ENCODE measurements at places on chromosomes 1 and 21. TPM values are rescaled to one million over a fixed set of nuclear protein-coding genes. Genes with fewer than 3 reads are reported as not detected.

Gene AVPR1B
- total RNA-seq = not detected

Gene MMEL1
- 0.46 TPM for total RNA-seq

Gene ADAMTS1
- 3.3 TPM for total RNA-seq

Gene LY9
- total RNA-seq = 0.10 TPM

Gene SLC5A3
- 29.4 TPM for total RNA-seq

Gene LRRC71
- 0.77 TPM for total RNA-seq

Gene SEMA4A
- 0.21 TPM for total RNA-seq

Gene ANKRD13C
- total RNA-seq = 20.7 TPM

Gene GJA4
- total RNA-seq = not detected

Gene SYDE2
- 18.2 TPM for total RNA-seq

Gene CNIH3
- total RNA-seq = 3.7 TPM

Gene BEND5
- not detected for total RNA-seq

Gene EVA1B
- 79.0 TPM for total RNA-seq

Gene HEYL
- 2.3 TPM for total RNA-seq

DNA sequence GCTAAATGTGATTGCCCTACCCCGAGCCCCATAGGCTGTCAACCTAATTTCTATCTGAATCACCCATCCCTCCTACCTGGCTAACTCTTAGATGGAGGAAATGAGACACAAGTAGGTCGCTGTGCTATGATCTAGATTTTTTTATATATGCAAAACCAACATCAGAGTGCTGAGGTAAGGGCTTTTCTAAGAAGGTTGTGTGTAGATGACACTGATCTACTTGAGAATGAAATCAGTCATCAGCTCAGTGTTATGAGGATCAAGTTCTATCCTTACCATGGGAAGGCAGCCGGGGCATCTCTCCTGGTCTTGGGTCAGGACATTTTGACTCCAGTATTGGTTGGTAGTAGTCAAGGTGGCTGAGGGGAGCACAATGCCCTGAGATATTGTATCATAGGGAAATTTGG, 23.6 kb downstream of the SLAMF1 start:
- no peaks in the 10 kb centered on the region for H3K36me3 ChIP-seq
- no peak for DNase-seq
- H3K4me1 ChIP-seq = no peaks in the 10 kb centered on the region
- H3K4me3 ChIP-seq = no peak overlapping the region
- no peak overlapping the region for H3K27ac ChIP-seq

GRCh38 chr21:17554679-17555465, 42.0 kb downstream of the CXADR start:
- H3K27me3 ChIP-seq = no peaks in the 10 kb centered on the region
- no peaks in the 10 kb centered on the region for H3K36me3 ChIP-seq
- DNase-seq = no peak
- no peak overlapping the region for H3K4me3 ChIP-seq

GRCh38 chr1:42692461-42692860, 10.2 kb downstream of the YBX1 start:
- peaks cover 62% of the 10 kb centered on the region for H3K36me3 ChIP-seq
- no peak overlapping the region for H3K4me3 ChIP-seq

DNA sequence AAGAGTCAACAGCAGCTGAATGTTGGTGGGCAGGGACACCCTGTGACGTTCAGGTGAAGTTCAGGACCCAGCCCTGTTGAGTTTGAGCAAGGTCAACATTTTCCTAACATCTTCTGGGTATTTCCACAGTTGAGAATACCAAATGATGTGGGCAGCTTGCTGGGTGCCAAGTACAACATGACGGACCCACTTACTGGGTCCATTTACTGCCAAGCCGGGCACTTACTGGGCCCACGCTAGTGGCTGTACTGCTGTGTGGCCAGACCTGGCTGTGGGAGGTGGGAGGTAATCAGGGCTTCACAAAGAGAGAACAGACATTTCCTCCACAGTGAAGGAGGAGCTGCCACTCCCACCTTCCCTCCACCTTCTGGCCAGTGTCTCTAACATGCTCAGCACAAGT, 99.2 kb downstream of the PSMG1 start:
- H3K27me3 ChIP-seq = no peaks in the 10 kb centered on the region
- no peak for DNase-seq
- H3K4me1 ChIP-seq = no peaks in the 10 kb centered on the region
- no peaks in the 10 kb centered on the region for H3K36me3 ChIP-seq

GRCh38 chr1:155003227-155003765, 694 bp downstream of the ZBTB7B start:
- peaks cover 45% of the 10 kb centered on the region for H3K4me1 ChIP-seq
- DNase-seq = no peak
- peak overlapping the region; percentile 99 for H3K27ac ChIP-seq
- H3K4me3 ChIP-seq = peak overlapping the region; percentile 98
- H3K36me3 ChIP-seq = peaks cover 5% of the 10 kb centered on the region

- DNase-seq = no peak
- no peaks in the 10 kb centered on the region for H3K27me3 ChIP-seq
- H3K36me3 ChIP-seq = peaks cover 2% of the 10 kb centered on the region
- H3K27ac ChIP-seq = no peak overlapping the region
Observed at GRCh38 chr1:3858231-3858981, 1.1 kb downstream of the DFFB start.

GRCh38 chr1:201489643-201490261, 17.2 kb downstream of the CSRP1 start:
- DNase-seq = no peak
- H3K36me3 ChIP-seq = peaks cover 2% of the 10 kb centered on the region
- no peaks in the 10 kb centered on the region for H3K4me1 ChIP-seq
- H3K27ac ChIP-seq = no peak overlapping the region
- H3K27me3 ChIP-seq = no peaks in the 10 kb centered on the region
- H3K4me3 ChIP-seq = no peak overlapping the region

- no peak for DNase-seq
- H3K4me1 ChIP-seq = peaks cover 22% of the 10 kb centered on the region
- H3K4me3 ChIP-seq = peak overlapping the region; percentile 45
- no peaks in the 10 kb centered on the region for H3K27me3 ChIP-seq
Observed at GRCh38 chr1:6423321-6423999, 1.1 kb upstream of the ESPN start.

DNA sequence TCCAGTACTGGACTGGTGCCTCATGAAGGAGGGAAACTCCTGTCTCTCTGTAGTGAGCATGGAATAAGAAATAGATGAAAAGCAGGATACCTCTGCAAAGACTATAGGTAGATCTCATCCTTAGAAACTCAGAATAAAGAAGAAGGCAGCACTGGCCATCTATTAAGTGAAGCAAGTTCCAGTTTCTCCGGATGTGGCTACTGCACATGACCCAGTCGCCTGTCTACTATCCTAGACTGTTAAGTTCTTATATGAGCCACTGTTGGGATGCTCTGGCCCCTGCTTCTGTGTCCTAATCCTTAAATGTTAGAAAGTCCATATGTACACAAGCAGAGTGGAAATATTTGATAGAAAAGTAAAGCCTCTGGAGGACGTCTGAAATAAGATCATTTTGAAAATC, 2.2 kb downstream of the FASLG start:
- no peak overlapping the region for H3K4me3 ChIP-seq
- no peaks in the 10 kb centered on the region for H3K36me3 ChIP-seq
- no peak for DNase-seq
- no peaks in the 10 kb centered on the region for H3K4me1 ChIP-seq
- H3K27ac ChIP-seq = no peak overlapping the region
- H3K27me3 ChIP-seq = no peaks in the 10 kb centered on the region

- no peak overlapping the region for H3K4me3 ChIP-seq
- H3K27ac ChIP-seq = no peak overlapping the region
- no peaks in the 10 kb centered on the region for H3K27me3 ChIP-seq
Observed at GRCh38 chr1:223667484-223668182, 2.1 kb upstream of the CAPN8 start.

- no peaks in the 10 kb centered on the region for H3K27me3 ChIP-seq
- DNase-seq = no peak
- peaks cover 9% of the 10 kb centered on the region for H3K36me3 ChIP-seq
- no peak overlapping the region for H3K27ac ChIP-seq
- H3K4me1 ChIP-seq = peaks cover 8% of the 10 kb centered on the region
Observed at GRCh38 chr1:246838118-246838456, 93.7 kb downstream of the AHCTF1 start.

- DNase-seq = no peak
- peaks cover 22% of the 10 kb centered on the region for H3K27me3 ChIP-seq
- no peaks in the 10 kb centered on the region for H3K36me3 ChIP-seq
- H3K4me1 ChIP-seq = no peaks in the 10 kb centered on the region
Observed at GRCh38 chr1:36553591-36554322, 71.0 kb upstream of the CSF3R start.

- no peak overlapping the region for H3K4me3 ChIP-seq
- no peak for DNase-seq
- H3K36me3 ChIP-seq = no peaks in the 10 kb centered on the region
- no peak overlapping the region for H3K27ac ChIP-seq
- H3K27me3 ChIP-seq = peaks cover 9% of the 10 kb centered on the region
Observed at GRCh38 chr1:245353915-245354775, 199.4 kb downstream of the KIF26B start.

DNA sequence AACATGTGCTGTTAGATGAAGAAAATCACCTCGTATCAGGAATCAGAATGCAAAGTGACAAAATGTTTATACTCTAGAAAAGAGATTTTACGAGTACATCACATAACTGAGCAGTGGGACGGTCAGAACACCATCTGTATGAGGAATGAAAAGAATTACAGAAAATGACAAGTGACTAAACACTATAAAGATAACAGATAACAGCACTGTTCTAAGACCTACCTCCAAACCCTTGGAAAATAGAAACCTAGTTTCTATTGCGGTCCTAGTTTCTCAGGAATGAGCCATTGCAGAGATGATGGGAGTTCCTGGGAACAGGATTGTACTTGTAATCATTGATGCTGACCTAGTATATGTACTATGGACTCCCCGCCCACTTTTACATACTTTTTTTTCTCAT, 839.4 kb upstream of the ADAMTS5 start:
- H3K4me3 ChIP-seq = no peak overlapping the region
- H3K4me1 ChIP-seq = no peaks in the 10 kb centered on the region
- no peak overlapping the region for H3K27ac ChIP-seq
- DNase-seq = no peak
- H3K36me3 ChIP-seq = no peaks in the 10 kb centered on the region
